NCI-H2081 (cell line): ENCODE measurements at places on chromosomes 5 and 9.
A peak's percentile ranks its signal among the peaks of the same experiment; 100 is the strongest.

- DNase-seq, result no peak
These were observed 62.3 kb downstream of the SPATA31C2 start for GRCh38 chr9:88075966-88076285.

DNA sequence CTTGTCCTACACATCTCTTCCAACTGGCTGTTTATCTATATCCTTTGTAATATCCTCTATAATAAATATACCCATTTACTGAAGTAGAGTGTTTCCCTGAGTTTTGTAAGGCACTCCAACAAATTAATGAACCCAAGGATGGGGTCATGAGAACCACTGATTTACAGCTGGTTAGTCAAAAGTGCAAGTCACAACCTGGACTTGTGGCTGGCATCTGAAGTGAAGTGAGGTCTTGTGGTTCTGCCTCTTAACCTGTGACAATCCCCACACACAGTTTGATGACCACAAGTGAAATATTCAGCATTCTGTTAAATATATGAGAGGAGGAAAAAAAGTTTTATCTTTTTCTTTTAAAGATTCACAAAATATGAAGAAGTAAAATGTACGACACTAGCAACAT, 126.1 kb downstream of the NR2F1-AS1 start:
- no peak for DNase-seq

GRCh38 chr9:131817627-131818026, 77.8 kb upstream of the RAPGEF1 start:
- DNase-seq, result peak; percentile 98

- DNase-seq, result no peak
These were observed 70.9 kb downstream of the PTTG1 start for GRCh38 chr5:160492565-160492964.

DNA sequence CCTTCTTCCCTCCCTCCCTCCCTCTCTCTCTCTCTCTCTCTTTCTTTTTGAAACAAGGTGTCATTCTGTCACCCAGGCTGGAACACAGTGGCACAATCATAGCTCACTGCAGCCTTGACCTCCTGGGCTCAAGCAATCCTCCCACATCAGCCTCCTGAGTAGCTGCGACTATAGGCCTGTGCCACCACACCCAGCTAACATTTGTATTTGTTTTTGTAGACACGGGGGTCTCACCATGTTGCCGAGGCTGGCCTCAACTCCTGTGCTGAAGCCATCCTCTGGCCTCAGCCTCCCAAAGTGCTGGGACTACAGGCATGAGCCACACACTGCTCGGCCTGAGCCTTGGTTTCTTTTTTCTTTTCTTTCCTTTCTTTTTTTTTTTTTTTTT, 45.8 kb downstream of the PLPP7 start:
- DNase-seq, result no peak

DNA sequence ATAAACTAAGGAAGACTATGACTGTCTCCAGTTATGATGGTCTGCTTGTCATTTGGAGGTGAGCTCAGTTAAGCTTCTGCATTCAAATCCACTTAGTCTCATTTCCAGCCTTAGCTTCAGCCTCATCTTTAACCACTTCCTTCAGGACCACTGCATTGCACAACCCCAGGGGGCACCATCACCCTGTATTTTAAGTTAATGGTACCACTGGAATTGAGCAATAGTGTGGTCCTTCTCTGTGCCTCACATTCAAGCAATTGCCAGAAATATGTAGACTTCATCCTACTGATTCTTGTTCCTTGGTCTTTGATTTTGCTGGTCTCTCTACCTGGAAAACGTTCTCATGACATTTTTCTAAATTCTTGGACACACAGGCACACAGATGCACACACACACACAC, 131.5 kb upstream of the PTPN3 start:
- DNase-seq, result no peak

DNA sequence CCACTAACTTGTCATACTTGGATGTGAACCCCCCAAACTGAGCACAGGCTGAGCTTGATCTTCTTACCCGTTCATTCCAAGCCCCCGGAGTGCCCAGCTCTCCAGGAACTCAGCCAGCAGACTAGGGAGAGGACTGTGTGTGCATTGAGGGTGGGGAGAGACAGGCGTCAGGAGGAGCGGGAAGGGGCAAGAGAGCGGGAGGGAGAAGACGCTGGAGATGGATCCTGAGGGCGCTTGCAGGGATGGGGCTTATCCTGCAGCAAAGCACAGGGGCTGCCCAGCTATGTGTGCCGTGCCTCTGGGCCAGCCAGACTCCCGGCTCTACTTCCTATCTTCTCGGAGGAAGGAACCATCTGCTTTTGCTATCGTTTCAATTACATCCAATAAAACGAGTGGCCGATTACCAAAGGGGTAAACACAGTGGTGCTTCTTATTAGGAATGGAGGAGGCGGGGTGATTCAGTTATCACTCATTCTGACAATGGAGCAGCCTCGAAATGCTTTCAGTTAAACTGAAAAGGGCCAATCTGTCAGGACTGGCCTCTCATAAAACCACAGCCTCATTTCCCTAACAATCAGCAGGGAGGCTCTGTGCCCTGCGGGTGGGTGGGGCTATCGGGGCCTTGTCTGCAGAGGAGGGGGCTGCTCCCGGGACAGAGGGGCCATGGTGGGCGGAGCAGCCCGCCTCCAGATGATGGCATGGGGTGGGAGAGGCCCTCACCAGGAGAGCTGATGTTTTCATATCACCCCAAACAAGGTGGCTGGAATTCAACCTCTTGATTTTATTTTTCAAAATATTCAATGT, 168.2 kb downstream of the DAB2IP start:
- DNase-seq, result no peak

DNA sequence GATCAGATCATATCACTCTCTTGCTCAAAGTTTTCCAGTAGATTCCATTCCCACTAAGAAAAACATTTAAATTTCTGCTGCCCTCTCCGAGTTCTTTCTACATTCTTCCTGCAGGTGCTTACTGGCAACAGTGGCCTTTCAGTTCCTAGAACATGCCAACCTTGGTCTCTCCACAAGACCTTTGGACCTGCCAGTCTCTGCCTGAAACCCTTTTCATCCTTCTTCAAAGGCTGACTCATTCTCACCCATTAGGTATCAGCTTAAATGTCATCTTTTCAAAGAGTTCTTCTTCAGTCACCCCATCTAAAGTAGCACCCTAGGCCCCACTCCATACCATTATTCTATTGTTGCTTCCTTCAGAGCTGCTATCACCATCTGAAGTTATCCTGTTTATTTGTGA, 21.8 kb downstream of the PPIC start:
- DNase-seq, result no peak

DNA sequence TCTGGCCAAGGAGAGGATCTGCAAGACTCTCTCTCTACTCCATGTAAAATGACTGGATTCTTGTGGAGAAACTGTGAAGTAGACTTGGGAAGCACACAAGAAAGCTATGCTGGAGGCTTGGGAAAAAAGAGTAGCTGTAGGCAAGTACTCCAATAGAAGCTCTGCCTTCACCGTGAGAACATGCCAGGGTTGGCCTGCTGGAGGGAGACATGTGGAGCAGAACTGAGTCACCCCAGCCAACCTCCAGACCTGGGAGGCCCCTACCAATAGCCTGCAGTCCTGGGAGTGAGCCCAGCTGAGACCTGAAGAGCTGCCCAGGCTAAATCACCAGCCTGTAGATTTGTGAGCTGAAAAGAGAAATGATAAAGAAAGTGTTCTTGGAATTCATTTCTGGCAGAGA, 66.6 kb downstream of the DEPDC1B start:
- DNase-seq, result no peak
